Posterior vena cava (tissue), 2 donors: ENCODE measurements at places on chromosomes 7 and 10. TPM values are rescaled to one million over a fixed set of nuclear protein-coding genes. Genes with fewer than 3 reads are reported as not detected.

GRCh38 chr7:93015101-93015778 is 102.5 kb downstream of the SAMD9 start:
- no peak for DNase-seq

GRCh38 chr7:68821846-68822245 is 776.4 kb upstream of the AUTS2 start:
- peak; percentile 3 for DNase-seq

GRCh38 chr10:5679606-5680005 is 5.0 kb upstream of the TASOR2 start:
- no peak for DNase-seq

GRCh38 chr10:105707603-105708002 is 1066.5 kb downstream of the SORCS3 start:
- no peak for DNase-seq

DNA sequence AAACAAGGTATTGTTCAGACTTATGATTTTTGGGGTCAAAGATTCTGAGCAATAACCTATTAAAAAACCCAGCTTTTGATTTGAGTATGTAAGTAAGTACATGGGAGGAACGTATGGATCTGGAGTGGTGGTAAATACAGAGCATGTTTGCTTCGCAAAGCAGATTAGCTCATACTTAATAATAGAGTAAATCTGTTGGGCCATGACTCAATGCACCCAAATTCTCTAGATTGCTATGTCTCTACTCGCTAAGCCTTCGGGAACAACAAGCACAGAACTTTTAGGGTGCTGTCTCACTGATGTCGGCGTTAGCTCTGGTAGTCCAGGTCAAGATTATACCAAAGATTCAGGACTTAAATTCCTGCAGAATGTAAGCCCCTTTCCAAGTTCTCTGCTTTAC is 807 bp upstream of the MINPP1 start:
- no peak for DNase-seq

DNA sequence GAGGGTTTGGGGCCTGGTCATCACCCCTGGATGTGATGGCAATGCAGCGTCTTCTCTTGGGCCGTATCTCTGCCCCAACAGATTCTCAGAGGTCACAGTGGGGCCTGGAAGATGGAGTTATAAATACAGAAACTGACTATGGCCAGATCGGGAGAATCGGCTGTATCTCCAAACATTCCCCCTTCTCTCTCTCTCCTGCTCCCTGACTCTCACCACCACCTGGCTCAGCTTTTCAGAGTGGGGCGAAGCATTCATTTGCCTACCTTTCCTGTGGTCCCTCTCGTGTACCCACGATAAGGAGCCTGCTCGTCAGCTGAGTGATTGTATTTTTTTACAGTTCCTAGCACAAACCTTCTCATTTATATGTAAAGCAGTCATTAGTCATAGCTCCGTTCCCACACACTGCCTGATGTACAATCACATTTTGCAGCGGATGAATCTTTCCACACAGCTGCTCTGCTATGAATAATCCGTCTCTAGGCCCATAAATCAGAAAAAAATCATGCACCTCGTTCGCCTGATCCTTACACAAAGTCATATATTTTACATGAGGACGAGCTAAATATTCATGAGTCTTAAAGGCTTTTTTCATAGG is 23.2 kb upstream of the BTRC start:
- no peak for DNase-seq

DNA sequence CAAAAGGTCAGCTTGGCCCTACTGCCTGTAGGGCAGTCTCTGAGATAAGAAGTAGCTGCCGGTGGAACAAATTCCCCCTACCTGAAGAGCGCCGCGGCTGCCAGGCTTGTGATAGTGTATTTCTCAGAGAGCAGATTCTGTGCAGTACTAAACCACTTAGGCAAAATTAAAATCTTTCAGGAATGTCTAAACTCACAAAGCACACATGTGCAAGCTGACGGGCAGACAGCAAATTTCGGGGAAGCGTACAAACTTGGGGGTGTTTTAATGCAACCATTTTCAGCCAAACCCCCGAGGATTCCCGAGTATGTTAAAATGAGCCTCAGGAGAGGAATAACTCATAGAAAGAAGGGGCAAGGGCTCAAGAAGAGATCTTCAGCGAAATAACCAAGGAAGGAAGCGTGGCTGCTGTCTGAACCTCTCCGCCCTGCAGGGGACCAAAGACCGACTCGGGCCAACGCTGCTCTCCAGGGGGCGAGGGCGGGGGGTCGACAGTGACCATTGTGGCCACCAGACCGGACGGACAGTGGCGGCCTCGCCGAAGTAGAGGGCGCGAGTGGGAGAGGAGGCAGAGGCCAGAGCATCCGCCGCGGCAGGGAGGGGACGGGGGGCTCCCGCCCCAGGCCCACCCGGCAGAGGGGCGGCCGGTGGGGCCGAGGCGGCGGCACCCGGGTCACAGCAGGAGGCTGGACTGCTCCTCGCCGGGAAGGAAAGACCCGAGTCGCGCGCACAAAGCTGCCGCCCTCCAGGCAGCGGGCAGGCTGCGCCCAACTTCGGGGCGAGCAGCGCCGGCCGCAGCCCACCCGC is 819 bp downstream of the HYCC1 start:
- DNase-seq = peak; percentile 86

GRCh38 chr10:113967126-113967525 is 76.5 kb upstream of the ADRB1 start:
- DNase-seq = no peak

DNA sequence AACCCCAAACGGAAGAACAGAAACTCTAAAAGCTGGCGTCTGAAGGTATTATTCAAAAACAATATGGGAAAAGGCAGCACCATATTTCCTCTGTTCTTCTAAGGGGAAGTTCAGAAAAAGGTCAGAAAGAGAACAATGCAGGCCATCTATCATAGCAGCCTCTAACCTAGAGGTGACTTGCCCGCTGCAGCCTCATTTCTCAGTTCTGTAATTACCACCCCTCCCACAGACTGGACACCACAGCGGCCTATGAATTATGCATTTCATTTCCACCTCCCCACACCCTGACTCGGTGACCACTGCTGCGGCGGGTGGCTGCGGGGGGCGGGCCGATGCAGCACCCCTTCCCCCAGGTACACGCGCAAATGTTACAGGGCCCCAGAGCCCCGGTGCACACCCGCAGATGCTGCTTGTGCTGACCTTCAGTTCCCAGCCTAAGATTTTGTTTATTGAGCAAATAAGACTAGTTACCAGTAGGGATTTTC is 125.5 kb downstream of the CLEC2L start:
- no peak for DNase-seq

GRCh38 chr7:29189743-29190201 is 4.8 kb upstream of the CHN2 start:
- DNase-seq = peak; percentile 83

DNA sequence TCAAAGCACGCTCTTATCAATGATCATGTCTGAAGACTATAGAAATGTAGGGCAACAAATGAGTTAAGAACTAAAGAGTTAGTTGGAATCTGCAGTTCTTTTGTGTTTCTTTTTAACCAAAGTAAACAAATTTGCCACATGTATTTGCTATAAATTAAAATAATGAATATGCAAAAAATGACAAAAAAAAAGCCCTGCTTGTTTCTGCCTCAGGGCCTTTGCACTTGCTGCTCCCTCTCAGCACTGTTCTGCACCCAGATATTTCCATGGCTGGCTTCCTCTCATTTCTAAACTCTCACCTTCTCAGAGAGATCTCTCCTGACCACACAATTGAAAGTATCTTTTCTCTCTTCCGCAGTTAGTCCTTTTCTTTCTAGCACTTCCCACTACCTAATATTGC is 181.8 kb upstream of the YAE1 start:
- DNase-seq = no peak

- DNase-seq = no peak
Observed at GRCh38 chr7:108415821-108416536, 40.3 kb downstream of the NRCAM start.

GRCh38 chr10:122168598-122169394 is 102.3 kb upstream of the BTBD16 start:
- DNase-seq = peak; percentile 6

DNA sequence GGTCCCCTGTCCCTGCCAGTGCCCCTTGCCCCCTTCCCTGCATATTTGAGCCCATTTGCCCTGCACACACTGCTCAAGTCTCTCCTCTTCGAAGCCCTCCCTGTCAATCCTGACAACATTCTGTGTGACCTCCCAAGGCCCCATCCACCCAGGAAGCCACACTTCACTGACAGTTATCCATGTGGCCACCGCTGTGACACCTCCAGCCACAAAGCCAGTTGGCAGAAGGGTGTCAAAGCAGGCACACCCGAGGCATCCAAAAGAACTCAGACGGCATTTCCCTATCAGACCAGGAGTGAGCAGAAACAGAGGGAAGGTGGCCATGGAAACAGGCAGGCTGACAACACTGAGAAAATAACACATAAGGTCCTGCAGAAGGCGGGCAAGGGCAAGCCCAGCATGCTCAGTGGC is 4.6 kb downstream of the POLM start:
- DNase-seq = peak; percentile 61

DNA sequence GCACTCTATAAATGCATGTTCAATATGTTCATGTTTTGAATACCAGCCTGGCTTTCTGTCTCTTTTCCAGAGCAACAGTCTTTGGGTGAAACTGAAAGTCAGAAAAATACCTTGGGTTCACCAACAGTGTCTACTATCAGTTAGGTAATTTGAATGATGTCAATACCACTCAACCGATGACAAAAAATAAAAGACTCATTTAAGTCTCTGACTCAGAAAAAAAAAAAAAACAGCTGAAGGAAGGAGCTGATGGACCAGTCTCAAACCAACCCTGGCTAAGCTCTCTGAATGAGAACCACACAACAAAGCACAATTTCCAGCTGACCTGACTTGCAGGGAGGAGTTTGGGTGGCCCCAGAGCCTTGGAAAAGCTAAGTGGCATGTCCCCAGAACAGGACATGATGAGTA is 42.5 kb downstream of the ABLIM1 start:
- DNase-seq = no peak

- no peak for DNase-seq
Observed at GRCh38 chr10:45155784-45156183, 155.1 kb downstream of the ZNF22 start.

DNA sequence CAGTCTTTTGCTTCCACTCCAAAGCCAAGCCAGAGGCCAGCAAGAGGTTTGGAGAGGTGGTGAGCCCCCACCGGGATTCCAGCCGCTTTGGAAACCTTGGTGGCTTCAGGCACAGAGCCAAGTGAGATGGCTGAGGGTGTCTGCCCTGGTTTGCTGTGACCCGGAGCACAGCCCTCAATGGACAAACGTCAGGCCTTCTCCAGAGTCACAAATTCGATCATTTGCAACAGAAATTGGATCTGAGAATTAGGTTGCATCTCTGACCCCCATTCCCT is 885 bp upstream of the NKX1-2 start:
- peak; percentile 28 for DNase-seq

- DNase-seq = no peak
Observed at GRCh38 chr7:46940178-46940577, 641.7 kb downstream of the TNS3 start.

GRCh38 chr7:115476671-115477181 is 553.8 kb downstream of the TFEC start:
- DNase-seq = no peak

DNA sequence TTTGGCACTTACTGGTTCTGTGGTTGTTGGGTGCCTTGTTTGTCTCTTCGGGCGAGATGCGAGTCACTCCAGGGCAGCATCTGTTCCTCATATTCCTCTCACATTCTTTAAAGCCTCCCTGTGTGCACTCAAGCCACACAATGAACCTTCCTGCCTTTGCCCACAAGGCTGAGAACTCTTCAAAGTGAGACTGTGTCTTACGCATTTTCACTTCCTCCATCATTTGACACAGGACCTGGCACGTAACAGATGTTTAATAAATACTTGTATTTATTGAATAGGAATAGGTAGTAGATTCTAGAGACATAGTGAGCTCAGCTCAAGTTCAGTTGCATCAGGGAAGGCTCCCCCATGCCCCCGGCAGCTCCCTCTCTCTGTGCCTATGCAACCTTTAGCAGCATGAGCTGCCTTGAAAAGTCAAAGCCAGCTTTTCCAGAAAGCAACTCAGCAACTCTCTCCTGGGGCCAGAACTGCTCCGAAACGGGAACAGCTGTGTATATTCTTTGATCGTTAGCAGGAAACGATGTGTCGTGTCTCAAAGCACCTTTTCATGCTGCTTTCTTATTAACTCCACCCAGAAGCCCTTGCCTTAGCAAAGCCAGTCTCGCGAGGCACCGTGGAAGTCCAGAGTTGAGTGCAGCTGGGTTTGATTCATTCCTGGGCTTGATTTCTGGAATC is 97.5 kb downstream of the PFKFB3 start:
- DNase-seq = no peak

DNA sequence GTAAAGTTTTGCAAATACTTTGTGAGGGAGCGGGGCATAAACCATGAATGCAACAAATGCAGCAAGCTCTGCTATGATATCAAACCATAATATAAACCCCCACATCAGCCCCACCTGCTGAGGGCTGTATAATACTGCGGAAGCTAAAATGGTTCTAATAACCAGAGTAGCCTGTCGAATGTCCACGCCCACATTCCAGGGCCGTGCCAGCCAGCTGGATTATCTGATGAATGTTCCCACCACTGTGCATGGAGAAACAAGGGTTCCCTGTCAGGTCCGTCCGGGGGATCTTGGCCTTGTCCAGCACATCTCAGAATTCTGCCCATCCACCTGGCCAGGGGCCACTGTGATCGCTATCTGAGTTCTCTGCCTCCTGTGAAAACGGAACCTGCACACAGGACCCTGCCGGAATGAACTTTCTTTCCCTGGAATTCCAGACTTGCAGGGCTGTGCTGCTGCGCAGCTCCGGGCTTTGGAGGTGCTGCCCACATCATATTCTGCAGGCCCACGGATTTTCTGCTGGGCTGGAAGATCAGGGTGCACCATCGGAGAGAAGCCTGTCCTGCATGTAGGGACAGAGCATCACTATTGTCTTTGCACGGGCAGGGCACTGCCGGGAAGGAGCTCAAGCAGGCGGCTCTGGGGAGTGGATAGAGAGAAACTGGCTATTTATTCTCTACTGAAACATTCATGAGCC is 77.0 kb upstream of the GNA12 start:
- no peak for DNase-seq

The SPDYE2B gene
- not detected for total RNA-seq

The OGDHL gene
- total RNA-seq = not detected

The LLCFC1 gene
- total RNA-seq = not detected

The GSTK1 gene
- 68.6 TPM for total RNA-seq

The C10orf67 gene
- total RNA-seq = not detected

The TFAM gene
- 19.4 TPM for total RNA-seq

The PNLIPRP1 gene
- total RNA-seq = 1.1 TPM

The ITGB1 gene
- total RNA-seq = 1,367 TPM

The PDIA4 gene
- 64.8 TPM for total RNA-seq

The CNPY1 gene
- total RNA-seq = not detected

The URGCP gene
- total RNA-seq = 37.5 TPM
